ENCODE measurements at places on chromosomes 7 and 10. TPM values are rescaled to one million over a fixed set of nuclear protein-coding genes. Genes with fewer than 3 reads are reported as not detected.

GRCh38 chr10:52383088-52383487 is 69.0 kb downstream of the DKK1 start:
- H3K4me3 ChIP-seq: no peak overlapping the region
- no peaks in the 10 kb centered on the region for H3K4me1 ChIP-seq
- no peaks in the 10 kb centered on the region for H3K36me3 ChIP-seq
- no peaks in the 10 kb centered on the region for H3K27me3 ChIP-seq
- DNase-seq: no peak
- H3K27ac ChIP-seq: no peak overlapping the region

DNA sequence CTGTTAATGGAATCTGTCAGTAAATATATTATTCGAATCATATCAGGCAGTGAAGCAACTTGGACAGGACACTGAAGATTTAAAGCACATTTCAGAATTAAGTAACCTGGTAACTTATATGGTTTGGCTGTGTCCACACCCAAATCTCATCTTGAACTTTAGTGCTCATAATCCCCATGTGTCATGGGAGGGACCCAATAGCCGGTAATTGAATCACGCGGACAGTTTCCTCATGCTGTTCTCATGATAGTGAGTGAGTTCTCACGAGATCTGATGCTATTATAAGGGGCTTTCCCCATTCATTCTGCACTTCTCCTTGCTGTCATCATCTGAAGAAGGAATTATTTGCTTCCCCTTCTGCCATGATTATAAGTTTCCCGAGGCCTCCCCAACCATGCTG is 83.2 kb upstream of the COL1A2 start:
- DNase-seq: no peak
- H3K4me1 ChIP-seq: no peaks in the 10 kb centered on the region
- no peaks in the 10 kb centered on the region for H3K36me3 ChIP-seq

- DNase-seq: no peak
- H3K4me3 ChIP-seq: no peak overlapping the region
- H3K27ac ChIP-seq: no peak overlapping the region
Measured at GRCh38 chr10:34702093-34702937, 112.8 kb downstream of the PARD3 start.

GRCh38 chr10:90937645-90938258 is 16.9 kb upstream of the ANKRD1 start:
- no peaks in the 10 kb centered on the region for H3K36me3 ChIP-seq
- H3K27me3 ChIP-seq: no peaks in the 10 kb centered on the region
- no peak overlapping the region for H3K27ac ChIP-seq
- no peak for DNase-seq

DNA sequence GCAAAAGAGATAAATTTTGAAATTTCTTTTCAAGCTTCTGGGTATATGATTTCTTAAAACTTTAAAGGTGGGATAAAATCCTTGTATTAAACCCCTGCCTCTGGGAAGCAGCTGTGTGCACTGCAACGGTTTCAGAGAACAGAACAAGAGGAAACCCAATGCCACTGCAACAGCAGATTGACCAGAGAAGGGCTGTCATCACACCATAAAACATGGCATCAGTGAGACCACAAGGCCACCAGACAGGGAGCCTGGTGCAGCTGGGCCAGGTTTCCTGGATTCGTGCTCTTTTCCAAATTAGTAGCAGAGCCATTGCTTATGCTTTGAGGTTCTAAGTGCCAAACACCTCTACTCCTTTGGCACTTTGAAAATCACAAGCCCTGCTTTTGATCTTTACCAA is 152.4 kb downstream of the PRPF18 start:
- H3K36me3 ChIP-seq: no peaks in the 10 kb centered on the region
- no peak overlapping the region for H3K27ac ChIP-seq
- no peak overlapping the region for H3K4me3 ChIP-seq
- no peaks in the 10 kb centered on the region for H3K4me1 ChIP-seq

- H3K4me3 ChIP-seq: no peak overlapping the region
- no peaks in the 10 kb centered on the region for H3K27me3 ChIP-seq
- no peak overlapping the region for H3K27ac ChIP-seq
- no peak for DNase-seq
- H3K4me1 ChIP-seq: no peaks in the 10 kb centered on the region
Measured at GRCh38 chr10:72370201-72370722, 15.5 kb upstream of the DNAJB12 start.

GRCh38 chr7:140053812-140054539 is 8.8 kb downstream of the PARP12 start:
- DNase-seq: no peak
- H3K36me3 ChIP-seq: no peaks in the 10 kb centered on the region
- no peaks in the 10 kb centered on the region for H3K27me3 ChIP-seq
- H3K4me3 ChIP-seq: no peak overlapping the region

GRCh38 chr10:120735773-120736371 is 115.3 kb upstream of the WDR11 start:
- no peaks in the 10 kb centered on the region for H3K4me1 ChIP-seq
- no peaks in the 10 kb centered on the region for H3K27me3 ChIP-seq
- no peak for DNase-seq
- no peak overlapping the region for H3K4me3 ChIP-seq
- no peaks in the 10 kb centered on the region for H3K36me3 ChIP-seq

DNA sequence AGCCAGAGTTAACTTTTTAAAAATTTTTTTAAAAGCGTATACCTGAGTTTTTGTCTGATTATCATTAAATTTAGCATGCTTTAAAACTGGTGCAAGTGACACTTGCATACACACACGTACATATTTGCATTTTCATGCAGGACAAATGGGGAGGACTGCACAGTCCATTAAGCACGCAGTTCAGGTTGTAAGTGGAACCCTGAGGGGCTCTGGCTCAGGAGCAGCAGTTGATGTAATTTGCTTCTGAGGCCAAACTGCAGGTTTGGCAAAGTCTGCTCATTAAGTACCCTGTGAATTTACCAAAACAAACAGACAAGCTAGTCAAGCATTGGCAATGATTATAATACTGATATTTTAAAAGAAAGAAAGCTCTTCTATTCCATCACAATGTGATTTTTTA is 215.8 kb upstream of the PFKP start:
- H3K36me3 ChIP-seq: no peaks in the 10 kb centered on the region
- H3K27ac ChIP-seq: no peak overlapping the region
- DNase-seq: no peak
- no peaks in the 10 kb centered on the region for H3K4me1 ChIP-seq
- H3K27me3 ChIP-seq: no peaks in the 10 kb centered on the region

DNA sequence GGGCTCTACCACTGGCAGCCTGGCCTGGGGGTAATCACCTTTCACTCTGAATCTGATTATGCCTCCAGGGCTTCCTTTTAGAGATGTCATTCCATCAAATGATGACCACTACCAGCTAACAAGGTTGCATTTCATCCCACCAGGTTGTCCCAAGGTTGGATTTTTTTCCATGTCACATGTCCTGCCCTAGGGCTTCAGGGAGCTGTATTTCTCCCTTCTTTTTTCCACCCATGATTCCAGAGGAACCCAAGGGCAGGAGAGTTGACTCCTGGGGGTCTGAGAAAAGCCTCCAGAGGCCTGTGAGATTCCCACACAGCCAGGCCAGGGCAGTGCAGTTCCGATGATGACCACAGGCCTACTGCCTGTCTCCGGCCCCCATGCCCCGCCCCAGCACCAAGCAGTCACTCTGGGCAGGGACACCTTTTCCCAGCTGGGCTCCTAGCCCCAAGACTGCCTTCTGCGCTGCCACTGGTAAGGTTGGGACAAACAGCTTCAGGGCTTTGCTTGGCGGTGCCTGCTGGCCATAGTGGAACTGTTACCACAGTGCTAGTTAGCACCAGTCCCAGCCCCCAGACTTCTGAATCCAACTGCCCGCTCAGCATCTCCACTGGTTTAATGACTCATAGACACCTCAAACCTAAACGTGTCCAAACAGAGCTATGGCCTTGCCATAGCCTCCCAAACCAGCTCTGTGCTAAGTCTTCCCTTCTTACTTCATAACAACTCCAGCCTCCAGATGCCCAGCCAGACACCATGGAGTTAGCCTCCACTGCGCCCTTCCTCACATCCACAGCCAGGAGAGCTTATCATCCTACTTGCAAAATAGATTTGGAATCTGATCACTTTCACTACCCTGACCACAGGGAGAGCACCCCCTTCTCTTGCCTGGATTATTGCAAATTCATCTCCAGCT is 133.7 kb downstream of the ARHGAP22 start:
- H3K27ac ChIP-seq: no peak overlapping the region
- no peaks in the 10 kb centered on the region for H3K27me3 ChIP-seq
- H3K36me3 ChIP-seq: no peaks in the 10 kb centered on the region
- no peak for DNase-seq
- peaks cover 2% of the 10 kb centered on the region for H3K4me1 ChIP-seq
- no peak overlapping the region for H3K4me3 ChIP-seq

DNA sequence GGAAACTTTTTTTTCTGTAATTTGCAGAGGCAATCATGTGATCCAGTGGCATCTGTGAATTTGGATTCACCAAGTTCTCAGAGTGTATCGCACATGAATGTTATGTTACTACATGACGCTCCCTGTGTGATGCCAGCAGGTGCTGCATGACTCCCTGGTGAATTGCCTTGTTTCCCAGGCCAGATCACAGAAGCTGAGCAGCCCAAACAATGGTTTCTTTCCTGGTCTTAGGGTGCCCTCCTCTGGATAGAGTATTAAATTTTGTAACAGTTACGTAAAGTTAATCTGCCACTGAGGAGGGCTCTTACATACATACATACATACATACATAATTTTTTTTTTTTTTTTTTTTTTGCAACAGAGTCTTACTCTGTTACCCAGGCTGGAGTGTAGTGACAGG is 3.6 kb downstream of the ZSCAN21 start:
- no peak for DNase-seq
- no peak overlapping the region for H3K27ac ChIP-seq
- H3K4me1 ChIP-seq: peaks cover 7% of the 10 kb centered on the region
- peaks cover 27% of the 10 kb centered on the region for H3K36me3 ChIP-seq
- H3K4me3 ChIP-seq: no peak overlapping the region
- H3K27me3 ChIP-seq: no peaks in the 10 kb centered on the region

GRCh38 chr10:116766837-116767634 is 24.7 kb upstream of the HSPA12A start:
- no peak overlapping the region for H3K4me3 ChIP-seq
- H3K36me3 ChIP-seq: no peaks in the 10 kb centered on the region
- peak overlapping the region; percentile 41 for H3K27ac ChIP-seq
- no peaks in the 10 kb centered on the region for H3K27me3 ChIP-seq
- H3K4me1 ChIP-seq: no peaks in the 10 kb centered on the region

DNA sequence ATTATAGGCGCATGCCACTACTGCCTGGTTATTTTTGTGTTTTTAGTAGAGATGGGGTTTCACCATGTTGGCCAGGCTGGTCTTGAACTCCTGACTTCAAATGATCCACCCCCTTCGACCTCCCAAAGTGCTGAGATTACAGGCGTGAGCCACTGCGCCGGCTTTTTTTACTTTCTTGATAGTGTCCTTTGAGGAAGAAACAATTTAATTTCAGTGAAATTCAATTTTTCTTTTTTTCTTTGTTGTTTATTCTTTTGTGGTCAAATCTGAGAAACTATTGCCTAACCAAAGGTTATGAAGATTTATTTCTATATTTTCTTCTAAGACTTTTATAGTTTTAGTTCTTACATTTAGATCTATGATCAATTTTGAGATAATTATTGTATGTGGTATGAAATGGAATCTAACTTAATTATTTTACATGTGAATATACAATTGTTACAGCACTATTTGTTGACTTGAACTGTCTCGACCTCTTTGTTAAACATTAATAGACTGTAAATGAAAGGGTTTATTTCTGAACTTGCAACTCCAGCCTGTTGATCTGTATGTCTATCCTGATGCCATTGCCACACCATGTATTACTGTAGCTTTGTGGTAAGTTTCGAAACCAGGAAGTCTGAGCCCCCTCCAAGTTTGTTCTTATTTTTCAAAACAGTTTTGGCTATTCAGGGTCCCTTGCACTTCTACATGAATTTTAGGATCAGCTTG is 19.8 kb upstream of the RASSF4 start:
- H3K27ac ChIP-seq: no peak overlapping the region
- no peaks in the 10 kb centered on the region for H3K4me1 ChIP-seq
- no peaks in the 10 kb centered on the region for H3K36me3 ChIP-seq
- H3K27me3 ChIP-seq: no peaks in the 10 kb centered on the region

DNA sequence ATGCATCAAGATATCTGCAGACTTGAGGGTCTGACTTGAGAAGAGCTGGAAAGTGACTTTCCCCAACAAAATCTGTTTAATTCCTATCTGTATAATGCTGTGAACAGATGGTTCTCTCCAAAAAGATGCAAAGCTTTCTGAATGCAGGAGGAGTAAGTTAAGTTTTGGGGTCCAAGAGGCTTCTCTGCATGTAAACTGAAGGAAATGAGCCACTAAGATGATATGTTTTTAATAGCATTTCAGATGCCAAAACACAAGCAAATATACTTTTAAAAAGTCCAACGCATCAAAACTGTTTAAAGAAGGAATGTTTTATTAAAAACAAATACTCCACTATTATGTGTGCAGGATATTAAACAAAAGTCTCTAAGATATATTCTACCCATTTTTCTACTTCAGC is 137.0 kb downstream of the STRA8 start:
- no peak for DNase-seq
- H3K27me3 ChIP-seq: no peaks in the 10 kb centered on the region
- H3K4me1 ChIP-seq: no peaks in the 10 kb centered on the region
- no peak overlapping the region for H3K4me3 ChIP-seq
- H3K36me3 ChIP-seq: no peaks in the 10 kb centered on the region
- no peak overlapping the region for H3K27ac ChIP-seq

PNLIPRP1 gene
- total RNA-seq: not detected

Measured in tibial nerve (tissue), 4 donors.